ENCODE measurements at places on chromosomes 12 and 14.
A peak's percentile ranks its signal among the peaks of the same experiment; 100 is the strongest.

DNA sequence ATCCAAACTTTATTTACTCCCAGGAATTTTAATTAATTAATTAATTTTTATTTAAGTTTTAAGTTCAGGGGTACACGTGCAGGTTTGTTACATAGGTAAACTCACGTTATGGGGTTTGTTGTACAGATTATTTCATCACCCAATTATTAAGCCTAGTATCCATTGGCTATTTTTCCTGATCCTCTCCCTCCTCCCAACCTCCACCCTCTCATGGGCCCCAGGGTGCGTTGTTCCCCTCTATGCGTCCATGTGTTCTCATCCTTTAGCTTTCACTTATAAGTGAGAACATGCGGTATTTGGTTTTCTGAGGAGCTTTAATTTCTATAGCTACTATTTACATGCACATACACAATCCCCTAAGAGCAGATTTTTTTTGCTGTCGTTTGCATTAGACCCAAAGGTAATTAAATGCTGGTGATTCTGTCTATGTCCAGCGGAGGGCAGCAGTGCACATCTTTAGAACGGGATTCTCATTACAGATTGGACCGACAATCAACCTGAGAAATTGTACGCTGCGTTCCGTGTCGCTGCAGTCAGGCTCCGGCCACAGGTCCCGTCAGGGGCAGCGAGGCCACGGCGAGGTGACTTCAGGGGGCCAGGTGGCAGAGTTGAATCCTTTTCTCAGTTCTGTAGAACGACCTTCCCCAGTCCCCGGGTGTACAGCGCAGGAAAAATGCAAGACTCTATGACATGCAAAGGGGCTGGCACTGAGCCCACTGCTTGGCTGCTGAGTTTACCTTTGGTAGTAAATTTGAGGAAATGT, 11.6 kb downstream of the TMEM30B start:
- DNase-seq = peak; percentile 67

DNA sequence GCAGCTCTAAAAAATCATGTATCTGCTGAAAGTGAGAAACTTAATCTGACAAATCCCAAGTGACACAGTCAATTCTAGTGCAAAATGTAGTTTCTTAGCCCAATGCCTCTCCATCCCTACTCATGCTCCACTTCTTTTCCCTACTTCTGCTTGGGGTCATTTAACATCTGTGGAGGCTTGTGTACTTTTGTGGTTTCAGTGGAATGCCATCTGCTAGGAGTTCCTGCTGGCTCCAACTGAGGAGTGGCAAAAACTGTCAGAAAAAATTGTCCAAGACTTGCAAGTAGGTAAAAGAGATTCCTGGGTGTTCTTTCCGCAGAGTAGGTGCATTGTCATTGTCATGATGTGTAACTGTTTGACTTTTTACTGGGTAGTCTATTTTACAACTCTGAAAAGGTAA, 12.5 kb upstream of the AVPR1A start:
- DNase-seq = peak; percentile 45

DNA sequence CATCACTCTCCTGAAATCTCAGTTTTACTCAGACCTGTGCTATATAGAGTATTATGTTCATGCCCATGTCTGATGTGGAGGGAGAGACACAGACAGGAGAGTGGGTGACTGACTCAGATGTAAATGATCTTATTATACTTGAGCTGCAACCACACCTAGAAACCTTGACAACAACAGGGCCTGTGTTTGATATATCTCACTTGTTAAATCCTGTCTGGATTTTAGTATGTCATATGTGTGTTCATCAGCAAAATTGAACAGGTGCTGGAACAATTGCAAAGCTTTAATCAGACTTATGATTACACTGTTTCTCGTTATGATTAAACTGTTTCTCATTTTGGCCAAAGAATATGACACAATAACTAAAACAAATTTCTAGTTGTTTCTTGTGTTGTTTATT, 37.7 kb downstream of the DIP2B start:
- peak; percentile 29 for DNase-seq

- no peak for DNase-seq
Measured at GRCh38 chr14:39673734-39674133, 241.5 kb upstream of the FBXO33 start.

DNA sequence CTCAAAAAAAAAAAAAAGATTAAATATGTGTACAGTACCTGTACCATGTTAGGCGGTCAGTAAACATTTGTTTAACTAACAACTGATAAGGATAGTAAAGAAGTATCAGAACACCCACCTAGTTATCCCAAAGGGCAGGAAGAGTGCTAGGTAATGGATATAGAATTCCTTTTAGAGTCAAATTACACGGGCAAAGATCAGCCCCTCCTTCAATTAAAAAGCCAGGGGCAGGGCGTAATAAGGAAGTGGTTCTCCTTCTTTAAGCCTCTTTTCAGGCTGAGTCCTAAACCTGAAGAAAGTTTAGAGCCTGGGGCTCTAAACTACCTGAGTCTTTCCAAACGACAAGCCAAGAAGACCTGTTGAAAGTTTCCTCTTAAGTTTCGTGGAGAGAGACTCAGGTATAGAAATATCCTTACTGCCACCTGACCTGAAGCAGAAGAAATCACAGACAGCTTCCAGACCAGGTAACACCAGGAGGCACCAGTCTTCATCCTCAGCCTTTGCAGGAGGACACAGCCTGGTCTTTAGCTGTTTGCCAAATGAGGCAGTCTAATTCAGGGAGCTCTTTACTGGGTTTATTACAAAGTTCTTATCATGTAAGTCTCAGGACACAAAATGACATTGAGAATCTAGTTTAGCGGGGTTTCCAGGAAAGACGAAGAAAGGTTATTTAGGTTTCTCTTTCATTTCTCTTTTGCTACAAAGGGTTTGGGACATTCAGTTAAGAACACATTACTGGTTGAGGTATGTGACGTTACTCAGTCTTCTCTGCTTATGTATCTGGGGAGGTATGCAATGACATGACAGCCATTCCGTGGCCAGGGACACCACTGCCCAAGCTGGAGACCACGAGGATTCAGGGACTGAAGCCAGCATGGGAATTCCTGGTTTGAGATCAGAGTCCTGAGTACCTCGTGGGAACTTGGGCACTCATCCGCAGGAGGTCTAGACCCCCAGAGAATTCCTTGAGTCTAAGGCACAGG, at the start of gene BCL2L14:
Gene BCL2L14 (plus strand): TSS at position 266 of the 983 bp plus-strand sequence. CDS start 8,367 bp downstream, outside the sequence.
- peak; percentile 3 for DNase-seq

DNA sequence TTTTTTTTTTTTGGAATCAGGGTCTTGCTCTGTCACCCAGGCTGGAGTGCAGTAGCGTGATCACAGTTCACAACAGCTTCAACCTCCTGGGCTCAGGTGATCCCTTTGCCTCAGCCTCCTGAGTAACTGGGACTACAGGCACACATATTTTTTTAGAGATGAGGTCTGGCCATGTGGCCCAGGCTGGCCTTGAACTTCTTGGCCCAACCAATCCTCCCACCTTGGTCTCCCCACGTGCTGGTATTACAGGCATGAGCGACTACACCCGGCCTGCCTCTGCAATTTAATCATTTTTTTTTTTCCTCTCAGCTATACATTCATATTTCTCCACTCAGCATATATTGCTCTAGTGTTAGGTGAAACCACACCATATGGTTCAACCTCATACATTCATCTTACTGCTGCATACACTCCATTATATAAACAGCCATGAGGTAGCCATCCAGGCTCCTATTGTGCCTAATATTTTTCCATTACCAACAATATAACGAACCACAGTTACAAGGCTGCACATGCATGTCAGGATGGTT, 7.1 kb downstream of the STX2 start:
- DNase-seq = no peak

DNA sequence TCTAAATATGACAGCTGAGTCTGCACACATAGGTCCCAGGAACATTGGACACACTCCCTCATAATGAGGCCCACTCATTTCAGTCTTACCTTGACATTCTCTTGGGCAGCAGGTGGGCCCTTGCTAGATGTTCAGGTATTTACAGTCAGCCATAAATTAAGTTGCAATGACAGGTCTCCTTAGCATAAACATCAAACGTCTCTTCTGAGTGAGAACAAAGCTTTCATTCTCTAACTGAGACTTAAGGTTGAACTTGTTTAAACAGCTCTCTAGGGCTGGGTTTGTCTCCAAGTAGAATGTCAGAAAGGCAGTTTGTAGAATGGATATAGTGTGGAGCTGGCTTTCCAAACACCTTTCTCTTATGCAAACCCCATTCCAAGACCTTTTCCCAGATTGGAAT, 10.3 kb downstream of the ACVR1B start:
- no peak for DNase-seq

GRCh38 chr12:99121546-99121945, 476.5 kb downstream of the APAF1 start:
- DNase-seq = no peak

- DNase-seq = peak; percentile 21
Measured at GRCh38 chr14:51401272-51401671, 161.2 kb downstream of the TMX1 start.

- peak; percentile 72 for DNase-seq
Measured at GRCh38 chr14:67674480-67675218, at the start of gene VTI1B. VTI1B (minus strand) TSS chr14:67674632; CDS start chr14:67674489, 143 bp downstream.

DNA sequence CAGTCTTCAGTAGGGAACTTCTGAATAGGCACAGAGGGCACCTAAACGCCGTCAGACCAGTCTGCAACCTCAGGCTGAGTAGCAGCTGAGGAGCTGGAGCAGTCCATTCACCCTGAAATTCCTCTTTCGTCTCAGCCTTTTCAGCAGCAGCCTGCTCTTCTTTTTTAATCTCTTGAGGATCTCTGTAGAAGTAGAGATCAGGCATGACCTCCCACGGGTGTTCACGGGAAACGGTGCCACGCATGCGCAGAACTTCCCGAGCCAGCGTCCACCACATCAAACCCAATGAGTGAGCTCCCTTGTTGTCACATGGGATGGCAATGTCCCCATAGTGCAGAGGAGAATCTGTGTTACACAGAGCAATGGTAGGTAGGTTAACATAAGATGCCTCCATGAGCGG, 11.1 kb upstream of the MARK3 start:
- DNase-seq = peak; percentile 55

GRCh38 chr12:123092866-123093265, 58.0 kb downstream of the PITPNM2 start:
- DNase-seq = no peak

- DNase-seq = no peak
Measured at GRCh38 chr12:62613081-62613480, 146.5 kb downstream of the MON2 start.

GRCh38 chr14:94775091-94775870, 5.4 kb upstream of the GSC start:
- DNase-seq = no peak

- no peak for DNase-seq
Measured at GRCh38 chr14:24669651-24670050, 35.7 kb upstream of the GZMB start.

- DNase-seq = no peak
Measured at GRCh38 chr12:46965880-46966279, 113.5 kb upstream of the PCED1B start.

DNA sequence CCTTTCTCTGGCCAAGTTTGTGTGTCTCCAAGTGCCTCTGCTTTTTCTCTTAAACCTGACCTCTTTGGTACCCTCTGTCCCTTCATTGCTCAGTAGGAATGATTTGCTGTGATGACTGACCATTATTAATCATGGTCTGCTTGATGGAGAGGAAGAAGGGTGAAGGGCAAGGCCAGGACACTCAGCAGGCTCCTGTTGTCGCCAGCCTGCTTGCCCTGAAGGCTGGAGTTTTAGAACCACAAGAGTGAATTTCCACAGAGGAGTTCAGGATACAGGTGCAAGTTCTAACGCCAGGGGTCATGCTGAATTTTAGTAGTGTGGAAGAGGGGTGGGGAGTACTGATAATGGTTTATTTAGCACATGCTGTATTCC, 2.8 kb upstream of the ITGA5 start:
- peak; percentile 48 for DNase-seq

- DNase-seq = peak; percentile 22
Measured at GRCh38 chr14:64971943-64972791, at the start of gene RAB15. RAB15 (minus strand) TSS chr14:64972336; CDS start chr14:64972076, 260 bp downstream.

GRCh38 chr12:43312991-43313505, 239.0 kb downstream of the ADAMTS20 start:
- no peak for DNase-seq

DNA sequence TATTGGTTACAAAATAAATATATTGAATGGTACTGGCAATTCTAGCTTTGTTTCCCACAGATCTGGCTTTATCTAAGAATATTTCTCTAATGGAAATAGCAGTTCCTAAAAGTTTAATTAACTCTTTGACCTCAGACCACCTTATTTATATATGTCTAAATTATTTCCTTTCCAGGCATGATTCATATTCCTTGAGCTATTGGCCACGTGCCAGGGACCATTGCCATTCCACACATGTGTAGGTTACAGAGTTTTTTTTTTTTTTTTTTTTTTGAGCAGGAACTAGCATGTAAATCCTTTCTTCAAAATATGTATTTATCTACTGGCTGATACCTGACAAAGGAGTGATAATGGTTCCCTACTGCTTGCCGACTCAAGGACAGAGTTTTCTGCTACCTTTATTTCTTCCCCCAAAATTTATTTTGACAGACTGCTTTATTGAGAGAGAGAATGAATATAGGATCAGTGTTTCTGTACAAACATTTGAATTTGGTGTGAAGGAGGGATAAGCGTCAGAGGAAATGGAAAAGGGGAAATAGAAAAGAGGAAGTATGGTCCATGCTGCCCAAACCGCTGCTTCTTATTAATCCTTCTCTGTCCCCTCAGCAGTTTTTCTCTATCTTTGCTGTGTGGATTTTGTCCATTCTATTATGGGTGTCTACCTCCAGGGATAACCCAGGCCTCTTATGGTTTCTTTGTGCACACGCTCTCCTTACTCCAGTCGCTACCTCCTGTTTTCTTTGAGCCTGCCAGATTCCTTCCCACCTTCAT, 36.4 kb downstream of the PDE3A start:
- no peak for DNase-seq

- DNase-seq = peak; percentile 72
Measured at GRCh38 chr12:46983959-46984841, 95.2 kb upstream of the PCED1B start.

DNA sequence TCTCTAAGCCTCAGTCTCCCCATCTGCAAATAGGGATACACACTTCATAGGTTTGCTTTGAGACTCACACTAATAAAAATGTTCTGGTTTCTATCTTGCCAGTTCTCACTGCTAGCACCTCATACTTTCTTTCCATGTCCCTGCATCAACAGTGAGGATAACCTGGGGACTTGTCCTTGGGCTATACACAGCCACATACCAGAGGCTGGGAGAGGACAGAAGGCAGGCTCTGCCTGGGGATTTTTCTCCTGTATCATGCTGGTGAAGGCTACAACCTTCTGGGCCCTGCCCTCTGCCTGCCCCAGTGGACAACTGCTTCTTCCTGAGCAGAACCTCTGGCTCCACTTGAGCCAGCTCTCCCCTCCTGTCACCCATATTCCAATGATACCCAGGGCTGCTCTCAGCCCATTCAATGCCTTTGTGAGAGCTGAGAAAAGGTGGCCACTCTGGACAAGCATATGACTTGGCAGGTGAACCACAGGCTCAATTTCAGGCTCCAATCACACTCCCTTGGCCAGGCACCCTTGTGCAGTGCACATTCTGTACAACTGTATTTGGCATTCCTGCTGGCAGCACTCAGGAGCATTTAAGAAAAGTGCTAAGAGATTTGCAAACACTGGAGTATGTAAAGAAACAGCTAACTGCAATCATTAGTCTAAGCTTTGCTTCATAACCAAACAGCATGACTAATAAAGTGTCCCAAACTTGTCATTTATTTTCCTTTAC, 135.8 kb upstream of the VRK1 start:
- no peak for DNase-seq

All from RPMI7951 (cell line).